Suppressor macrophage (primary cell): ENCODE measurements at places on chromosomes 11 and 22.

- DNase-seq, result no peak
These were observed 141.4 kb downstream of the FBXO7 start for GRCh38 chr22:32615874-32616564.

DNA sequence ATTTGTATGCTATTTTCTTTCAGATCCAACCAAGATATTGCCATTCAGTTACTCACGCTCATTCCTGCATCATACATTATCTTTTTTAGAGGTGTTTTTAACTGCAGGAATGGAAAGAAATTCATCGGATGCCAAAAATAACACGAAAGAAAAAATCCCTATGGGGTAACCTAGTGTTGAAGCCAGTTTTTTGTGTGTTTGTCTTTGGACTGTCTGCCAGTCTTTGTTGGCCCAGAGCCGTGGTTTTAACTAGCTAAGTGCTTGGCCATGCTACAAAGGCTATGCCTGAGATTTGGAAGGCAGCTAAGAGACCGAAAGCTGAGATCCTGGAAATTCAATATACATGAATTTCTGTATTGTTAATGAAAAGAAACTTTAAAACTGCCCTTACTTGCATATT lies 309.8 kb upstream of the CNTN5 start:
- no peak for DNase-seq

GRCh38 chr11:125101596-125101995 lies 9.8 kb downstream of the TMEM218 start:
- no peak for DNase-seq

GRCh38 chr11:114208377-114208776 lies 87.8 kb upstream of the NNMT start:
- DNase-seq, result peak; percentile 29

GRCh38 chr11:13667245-13667644 lies 1.2 kb upstream of the FAR1 start:
- no peak for DNase-seq

GRCh38 chr22:21697880-21698279 lies 32.1 kb downstream of the PPIL2 start:
- DNase-seq, result no peak

- no peak for DNase-seq
These were observed 346.6 kb downstream of the BRD1 start for GRCh38 chr22:49480896-49481658.

- DNase-seq, result no peak
These were observed 120.1 kb upstream of the OR9Q1 start for GRCh38 chr11:57903441-57904123.

DNA sequence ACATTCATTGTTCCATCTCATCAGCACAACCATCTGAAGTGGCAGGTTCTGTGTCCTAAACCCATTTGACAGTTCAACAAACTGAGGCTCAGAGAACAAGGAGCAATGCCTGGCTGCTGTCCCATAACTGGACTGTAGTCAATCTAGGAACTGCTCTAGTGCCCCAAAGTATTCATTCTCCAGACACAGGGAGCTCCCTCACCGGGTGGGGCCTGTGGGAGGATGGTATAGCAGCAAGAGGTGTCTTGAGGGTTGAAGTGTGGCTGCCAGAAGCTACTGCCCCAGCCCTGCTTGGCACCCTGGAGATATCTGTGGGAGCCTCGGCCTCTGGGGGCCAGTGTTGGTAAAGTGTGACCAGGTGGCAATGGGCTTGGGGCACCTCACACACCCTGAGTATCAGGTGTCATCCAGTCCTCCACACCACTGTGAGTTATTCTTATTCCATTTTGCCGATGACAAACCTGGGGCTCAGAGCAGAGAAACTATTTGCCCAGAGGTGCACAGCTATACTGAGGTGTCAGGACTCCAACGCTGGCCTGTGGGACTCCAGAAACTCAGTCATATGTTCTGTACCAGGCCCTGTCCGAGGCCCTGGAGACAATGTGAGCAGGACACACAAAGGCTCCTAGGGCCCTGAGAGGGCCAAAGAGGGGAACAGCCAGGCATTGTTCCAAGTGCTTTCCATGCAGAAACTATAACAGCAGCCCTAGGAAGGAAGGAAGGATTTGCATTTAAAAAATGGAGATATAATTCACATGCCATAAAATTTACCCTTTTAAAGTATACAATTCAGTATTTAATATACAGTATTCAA lies 46.0 kb upstream of the KLHL35 start:
- DNase-seq, result no peak

DNA sequence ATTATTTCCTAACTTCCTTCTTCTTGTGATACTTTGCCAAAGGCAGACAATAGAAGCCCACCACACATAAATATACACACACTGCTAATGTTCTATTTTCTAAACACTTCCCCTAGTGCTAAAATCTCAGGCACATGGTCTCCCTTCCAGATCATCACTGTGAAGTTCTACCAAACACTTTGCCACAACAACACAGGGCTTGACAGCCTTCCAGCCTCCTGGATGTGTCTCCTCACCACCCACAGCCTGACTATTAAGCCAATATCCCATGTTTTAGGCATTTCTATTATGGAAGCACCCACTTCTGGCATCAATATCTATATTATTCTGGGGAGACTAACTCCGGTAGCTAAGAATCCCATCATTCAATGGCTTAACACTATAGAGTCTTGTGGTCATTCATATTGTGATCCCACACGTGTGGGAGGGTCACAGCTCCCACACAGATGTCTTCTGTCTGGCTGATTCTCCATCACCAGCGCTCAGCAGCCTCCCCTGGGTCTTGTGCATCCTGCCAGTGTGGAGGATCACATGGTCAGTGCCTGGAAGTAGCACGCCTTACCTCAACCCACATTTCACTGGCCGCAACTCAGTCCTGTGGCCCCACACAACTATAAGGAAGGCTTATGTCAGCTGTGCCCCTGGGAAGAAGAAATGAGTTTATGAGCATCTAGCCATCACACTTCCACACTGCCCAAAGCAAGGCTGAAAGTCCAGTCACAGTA lies 29.0 kb downstream of the SPATA19 start:
- DNase-seq, result no peak

DNA sequence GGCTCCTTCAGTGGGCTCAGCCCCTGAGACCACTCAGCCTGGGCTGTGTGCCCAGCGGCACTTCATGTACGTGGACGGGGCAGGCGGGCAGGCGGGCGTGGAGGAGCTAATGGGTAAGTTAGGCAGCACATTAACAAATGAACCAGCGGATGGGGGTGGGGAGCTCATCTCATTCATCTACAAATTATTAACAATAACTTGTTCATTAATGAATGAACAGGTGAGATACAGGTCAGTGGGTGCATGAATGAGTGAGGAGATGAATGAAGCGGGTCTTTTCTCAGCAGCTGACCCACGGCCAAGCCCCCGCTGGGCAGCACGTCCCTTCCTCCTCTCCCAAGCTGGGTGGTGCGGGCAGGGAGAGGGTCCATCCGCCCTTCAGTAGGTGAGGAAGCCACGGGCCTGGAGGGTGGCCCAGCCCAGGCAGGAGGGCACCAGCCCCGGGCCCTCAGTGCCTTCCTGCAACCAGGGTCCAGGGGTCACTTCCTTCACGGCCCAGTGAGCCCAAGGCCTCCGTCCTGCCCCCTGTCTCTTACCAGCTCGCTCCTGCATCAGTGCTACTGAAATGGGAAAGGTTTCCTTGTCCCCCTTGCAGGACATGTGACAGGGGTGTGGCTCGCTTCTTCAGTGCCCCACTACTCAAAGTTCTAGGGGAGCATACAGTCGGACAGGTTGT lies 60.5 kb upstream of the KCNQ1OT1 start:
- no peak for DNase-seq

- DNase-seq, result peak; percentile 38
These were observed 6.9 kb upstream of the RAD9A start for GRCh38 chr11:67384851-67385366.

DNA sequence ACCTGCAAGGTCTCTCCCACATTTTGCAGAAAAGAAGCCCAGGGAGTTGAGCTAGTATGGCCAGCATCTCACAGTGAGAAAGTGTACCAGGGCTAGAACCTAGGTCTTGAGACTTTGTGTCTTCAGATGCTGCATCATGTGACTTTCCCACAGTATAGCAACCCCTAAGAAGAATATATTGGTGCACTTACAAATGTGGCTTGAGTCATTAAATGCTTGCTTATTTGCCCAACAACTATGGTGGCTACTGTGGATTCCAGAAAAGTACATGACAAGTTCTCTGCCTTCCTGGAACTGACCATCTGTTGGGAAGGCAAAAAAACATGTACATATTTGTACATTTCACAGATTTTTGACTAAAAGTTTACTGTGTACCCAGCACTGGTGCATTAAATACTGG lies 55.0 kb downstream of the POLD3 start:
- DNase-seq, result no peak

- DNase-seq, result no peak
These were observed 66.4 kb upstream of the WNT7B start for GRCh38 chr22:46043339-46043738.

DNA sequence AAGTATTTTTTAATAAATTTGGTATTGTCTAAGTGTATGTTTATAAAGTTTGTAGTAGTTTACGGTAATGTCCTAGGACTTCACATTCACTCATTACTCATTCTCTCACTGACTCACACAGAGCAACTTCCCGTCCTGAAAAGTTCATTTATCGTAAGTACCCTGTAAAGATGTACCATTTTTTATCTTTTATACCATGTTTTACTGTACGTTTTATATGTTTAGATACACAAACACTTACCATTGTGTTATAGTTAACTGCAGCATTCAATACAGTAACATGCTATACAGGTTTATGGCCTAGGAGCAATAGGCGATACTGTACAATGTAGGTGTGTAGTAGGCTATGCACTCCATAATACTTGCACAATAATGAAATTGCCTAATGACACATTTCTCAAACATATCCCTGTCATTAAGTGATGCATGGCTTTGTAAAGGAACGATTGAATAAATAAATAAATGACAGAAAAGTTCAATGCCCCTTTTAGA lies 12.5 kb upstream of the CARD18 start:
- DNase-seq, result no peak

DNA sequence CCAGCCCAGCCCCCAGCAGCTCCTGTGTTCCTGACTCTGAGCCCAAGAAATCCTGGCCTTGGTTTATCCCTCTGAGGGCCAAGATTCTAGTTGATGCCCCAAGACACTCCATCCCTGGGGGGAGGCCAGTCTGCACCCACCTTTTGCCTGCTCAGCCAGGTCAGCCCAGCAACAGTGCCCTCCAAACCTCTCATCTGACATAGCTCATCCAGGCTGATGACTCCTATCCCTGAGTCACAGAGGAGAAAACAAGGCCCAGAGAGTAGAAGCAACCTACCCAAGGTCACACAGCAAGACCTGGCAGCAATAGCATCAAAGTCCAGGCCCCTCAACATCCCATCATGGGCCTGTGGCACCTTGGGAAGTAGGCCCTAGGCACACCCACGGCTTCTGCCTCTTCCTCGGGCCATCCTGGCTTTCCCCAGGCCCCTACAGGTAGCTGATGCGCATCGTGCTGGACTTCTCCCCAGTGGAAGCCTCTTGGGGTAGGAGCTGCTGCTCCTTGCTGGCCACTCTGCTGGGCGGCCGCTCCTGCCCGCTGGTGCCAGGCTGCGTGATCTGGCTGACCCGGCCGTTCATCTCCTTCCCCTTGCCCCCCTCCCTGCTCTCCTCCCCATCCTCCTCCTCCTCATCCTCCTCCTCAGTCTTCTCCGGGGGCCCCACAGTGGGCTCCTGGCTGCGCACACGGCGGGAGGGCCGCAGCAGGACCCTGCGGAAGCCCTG lies 6.0 kb downstream of the SSTR3 start:
- no peak for DNase-seq

- no peak for DNase-seq
These were observed 44.2 kb upstream of the AMPD3 start for GRCh38 chr11:10410844-10411200.

GRCh38 chr11:3684819-3685172 lies 13.6 kb upstream of the CHRNA10 start:
- no peak for DNase-seq

- DNase-seq, result no peak
These were observed 27.8 kb downstream of the ANO1 start for GRCh38 chr11:70105755-70106571.

DNA sequence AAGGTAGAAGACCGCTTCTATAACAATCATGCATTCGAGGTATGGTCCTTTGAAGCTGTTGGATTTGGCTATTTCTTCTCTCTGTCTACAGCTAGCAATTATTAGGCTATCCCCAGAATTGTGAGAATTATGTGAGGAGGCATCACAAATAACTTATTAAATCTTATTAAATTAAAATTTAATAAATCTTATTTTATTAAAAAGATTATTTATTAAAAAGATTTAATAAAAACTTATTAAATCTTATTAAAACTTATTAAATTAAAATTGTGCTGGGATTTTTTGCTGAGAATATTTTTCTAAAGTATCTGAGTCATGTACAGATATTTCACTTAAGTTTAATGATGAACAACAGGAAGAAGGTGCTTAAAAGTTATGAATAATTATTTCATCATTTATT lies 7.7 kb downstream of the SPA17 start:
- DNase-seq, result no peak

DNA sequence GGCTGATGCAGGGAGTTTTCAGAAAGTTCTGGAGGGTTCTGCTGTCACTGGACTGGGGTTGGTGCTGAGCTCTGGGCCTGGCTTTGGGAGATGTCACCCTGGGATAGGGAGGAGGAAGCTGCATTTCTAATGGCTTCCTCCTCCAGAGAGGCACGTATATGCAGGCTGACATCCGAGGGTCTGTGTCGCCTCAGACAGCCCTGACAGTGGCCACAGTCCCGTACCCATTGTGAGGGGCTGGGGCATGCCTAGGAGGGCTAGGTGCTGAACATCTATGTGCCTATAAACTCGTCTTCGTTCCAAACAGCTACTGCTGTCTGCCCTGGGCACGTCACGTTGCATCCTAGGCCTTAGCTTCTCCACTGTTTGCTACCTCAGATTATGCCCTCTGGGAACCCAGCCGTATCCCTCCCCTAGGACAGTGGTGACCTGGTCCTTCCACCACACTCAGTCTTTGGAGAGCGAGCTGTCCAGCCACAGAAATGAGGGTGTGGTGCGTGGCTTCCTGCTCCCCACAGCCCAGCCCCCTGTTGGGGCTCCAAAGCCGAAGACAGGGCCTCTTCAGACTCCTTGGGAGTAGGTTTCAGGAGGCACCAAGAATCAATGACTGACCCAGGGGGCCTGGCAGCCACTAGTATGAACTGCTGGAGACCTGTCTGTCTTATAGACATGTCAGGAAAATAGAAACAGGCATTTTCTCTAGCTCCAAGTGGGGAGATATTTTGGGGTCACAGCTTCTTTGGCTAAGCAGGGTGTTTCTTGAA lies 26.4 kb downstream of the ADAMTS15 start:
- DNase-seq, result no peak
